ENCODE measurements at places on chromosomes 11 and 22.

DNA sequence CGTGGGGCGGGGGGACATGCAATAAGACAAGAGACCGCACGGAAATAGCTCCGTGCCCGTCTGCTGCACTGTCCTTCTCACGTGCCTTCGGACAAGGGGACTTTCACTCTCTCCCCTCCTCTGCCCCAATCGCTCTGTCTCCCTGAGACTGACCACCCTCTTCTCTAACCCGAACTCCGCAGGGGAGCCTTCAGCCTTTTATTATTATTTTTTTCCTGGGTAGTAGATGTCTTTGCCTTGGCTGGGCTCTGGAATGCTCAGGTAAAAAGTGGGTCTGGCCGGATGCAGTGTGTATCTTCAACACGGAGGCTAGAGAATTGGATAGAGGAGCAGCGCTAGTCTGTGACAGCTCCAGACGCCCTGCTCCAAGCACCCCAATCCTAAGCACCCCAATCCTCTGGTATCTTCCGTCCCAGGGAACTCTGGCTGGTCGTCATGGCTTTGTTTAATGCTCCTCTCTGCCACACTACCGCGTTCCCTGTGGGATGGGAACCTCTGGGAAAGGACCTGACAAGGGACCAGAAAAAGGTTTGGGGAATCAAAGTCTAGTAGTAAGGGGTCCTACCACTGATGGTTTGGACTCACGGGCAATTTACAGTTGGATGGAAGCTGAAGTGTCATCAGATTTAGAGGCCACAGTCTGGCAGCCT is 25.1 kb upstream of the ROBO3 start:
- DNase-seq = peak; percentile 65

DNA sequence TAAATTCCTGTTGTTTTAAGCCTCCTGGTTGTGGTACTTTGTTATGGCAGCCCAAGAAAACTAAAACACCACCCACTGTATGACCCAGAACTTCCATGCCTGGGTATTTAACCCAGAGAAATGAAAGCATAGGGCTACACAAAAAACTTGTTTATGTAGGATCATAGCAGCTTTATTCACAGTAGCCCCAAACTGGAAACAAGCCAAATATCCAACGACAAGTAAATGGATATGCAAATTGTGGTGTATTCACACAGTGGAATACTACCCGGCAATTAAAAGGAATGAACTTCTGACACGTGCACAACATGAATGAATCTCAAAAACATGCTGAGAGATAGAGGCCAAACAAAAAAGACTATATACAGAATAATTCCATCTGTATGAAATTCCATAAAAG is 62.2 kb upstream of the NAV2 start:
- DNase-seq = no peak

GRCh38 chr11:130508913-130509312 is 60.5 kb downstream of the ADAMTS15 start:
- DNase-seq = no peak

- DNase-seq = no peak
These were observed 633.0 kb downstream of the TBC1D22A start for GRCh38 chr22:47395481-47395880.

- DNase-seq = no peak
These were observed 11.4 kb upstream of the KCNQ1OT1 start for GRCh38 chr11:2711161-2711560.

GRCh38 chr22:27795053-27795452 is 6.5 kb downstream of the MN1 start:
- DNase-seq = no peak

GRCh38 chr11:86706338-86707131 is 34.1 kb upstream of the ME3 start:
- DNase-seq = no peak

DNA sequence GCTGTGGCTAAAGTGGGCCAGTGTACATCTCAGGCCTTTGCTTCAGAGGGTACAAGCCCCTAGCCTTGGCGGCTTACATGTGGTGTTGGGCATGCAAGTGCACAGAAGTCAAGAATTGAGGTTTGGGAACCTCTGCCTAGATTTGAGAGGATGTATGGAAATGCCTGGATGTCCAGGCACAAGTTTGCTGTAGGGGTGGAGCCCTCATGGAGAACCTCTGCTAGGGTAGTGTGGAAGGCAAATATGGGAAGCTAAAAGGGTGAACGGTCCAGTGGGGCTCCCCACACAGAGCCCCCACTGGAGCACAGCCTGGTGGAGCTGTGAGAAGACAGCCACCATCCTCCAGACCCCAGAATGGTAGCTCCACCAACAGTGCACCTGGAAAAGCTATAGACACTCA is 28.5 kb upstream of the PGR start:
- no peak for DNase-seq

GRCh38 chr11:59222464-59223060 is 9.8 kb upstream of the MPEG1 start:
- no peak for DNase-seq

- DNase-seq = no peak
These were observed 66.7 kb upstream of the CLTCL1 start for GRCh38 chr22:19358195-19358594.

- no peak for DNase-seq
These were observed 258.9 kb upstream of the B3GAT1 start for GRCh38 chr11:134670961-134671370.

GRCh38 chr11:115929618-115930129 is 425.5 kb upstream of the CADM1 start:
- no peak for DNase-seq

DNA sequence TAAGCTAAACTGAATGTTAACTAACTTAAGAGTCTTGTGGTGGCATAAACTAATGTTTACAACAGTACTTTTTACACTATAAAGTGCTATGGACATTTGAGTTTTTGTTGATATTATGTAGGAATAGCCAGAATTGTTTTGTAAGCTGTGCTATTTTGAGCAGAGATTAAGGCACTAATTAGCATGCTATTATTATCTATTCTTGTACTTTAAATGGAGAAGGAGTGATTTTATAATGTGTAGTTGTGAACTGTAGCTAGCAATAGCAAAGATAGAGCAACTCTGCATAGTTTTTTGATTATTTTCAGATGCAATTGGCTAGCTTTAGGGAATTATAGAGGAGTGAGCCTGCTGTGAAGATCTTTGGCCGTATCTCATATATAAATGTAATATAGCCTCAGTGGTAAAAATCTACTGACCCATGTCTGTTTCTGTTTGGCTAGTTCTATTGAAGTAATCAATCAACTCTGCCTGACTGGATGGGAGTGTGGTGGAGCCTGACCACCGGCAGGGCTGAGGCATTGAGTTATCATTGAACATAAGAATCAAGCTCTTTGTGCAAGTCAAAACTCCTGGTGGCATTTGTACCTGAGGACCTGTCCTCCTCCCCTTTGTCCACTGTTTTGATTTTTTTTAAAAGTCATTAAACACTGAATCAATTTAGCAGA is 34.3 kb downstream of the NCAM1 start:
- DNase-seq = no peak

- no peak for DNase-seq
These were observed 63.5 kb downstream of the SIK2 start for GRCh38 chr11:111665777-111666176.

DNA sequence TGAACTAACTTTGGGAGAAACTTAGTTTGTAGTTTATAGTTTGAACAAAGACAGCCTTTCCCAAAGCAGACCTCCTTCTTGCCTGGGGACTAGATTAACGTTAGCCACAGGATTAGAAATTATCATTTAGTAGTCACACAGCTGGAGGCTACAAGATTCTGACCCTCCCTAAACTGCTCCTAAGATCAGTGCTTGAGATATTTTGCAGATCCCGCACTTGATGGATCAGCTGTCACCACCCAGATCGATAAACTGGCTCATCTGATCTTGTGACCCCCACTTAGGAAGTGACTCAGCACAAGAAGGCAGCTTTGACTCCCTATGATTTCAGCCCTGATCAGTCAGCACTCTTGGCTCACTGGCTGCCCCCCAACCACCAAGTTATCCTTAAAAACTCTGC is 1.6 kb downstream of the SLC22A24 start:
- no peak for DNase-seq

- no peak for DNase-seq
These were observed 299.0 kb downstream of the MIAT start for GRCh38 chr22:26956371-26956770.

GRCh38 chr11:76644591-76644990 is 26.0 kb downstream of the LRRC32 start:
- DNase-seq = no peak

GRCh38 chr22:46564084-46564714 is 26.8 kb upstream of the CELSR1 start:
- no peak for DNase-seq

Data from mesenteric fat pad (tissue), 1 donor.